ENCODE measurements at places on chromosomes 4 and X.

DNA sequence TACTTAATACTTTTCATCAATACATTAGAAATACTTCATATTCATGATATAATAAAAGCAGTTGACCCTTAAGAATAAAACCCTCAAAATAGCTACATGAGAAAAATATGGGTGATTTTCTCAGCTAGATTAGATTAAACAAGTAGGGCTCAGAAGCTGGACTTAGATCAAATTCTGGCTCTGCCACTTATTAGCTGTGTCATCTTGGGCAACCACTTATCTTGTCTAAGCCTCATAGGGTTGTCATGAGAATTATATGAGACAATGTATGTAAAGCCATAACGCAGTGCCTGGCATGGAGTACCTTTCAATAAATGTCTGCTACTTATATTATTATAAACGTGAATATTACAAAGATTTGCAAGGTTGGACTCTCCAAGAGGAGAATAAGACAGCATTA, 84.3 kb upstream of the PGRMC2 start:
- DNase-seq = no peak

- no peak for DNase-seq
These were observed 111.2 kb downstream of the GLRA3 start for GRCh38 chr4:174717828-174718227.

DNA sequence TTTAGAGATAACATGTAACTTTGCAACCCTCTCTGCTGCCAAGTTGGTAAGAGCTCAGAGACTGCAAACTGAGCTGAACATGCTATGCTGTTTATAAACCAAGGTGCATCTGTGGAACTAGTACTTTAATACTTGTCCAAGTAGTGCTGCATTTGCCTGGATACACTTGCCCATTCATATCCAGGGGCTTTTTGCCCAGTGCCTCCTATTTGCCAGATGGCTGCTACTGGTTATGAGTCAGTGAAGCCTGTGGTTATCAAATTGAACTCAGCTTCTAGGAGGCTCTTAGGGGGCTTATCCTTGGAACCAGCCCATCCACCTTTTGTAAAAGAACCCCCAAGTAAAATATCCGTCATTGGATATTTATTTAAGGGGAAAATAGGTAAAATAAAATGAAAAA, 79.6 kb downstream of the AFF2 start:
- no peak for DNase-seq

GRCh38 chr4:68871809-68872642, 56.2 kb downstream of the UGT2B10 start:
- DNase-seq = no peak

DNA sequence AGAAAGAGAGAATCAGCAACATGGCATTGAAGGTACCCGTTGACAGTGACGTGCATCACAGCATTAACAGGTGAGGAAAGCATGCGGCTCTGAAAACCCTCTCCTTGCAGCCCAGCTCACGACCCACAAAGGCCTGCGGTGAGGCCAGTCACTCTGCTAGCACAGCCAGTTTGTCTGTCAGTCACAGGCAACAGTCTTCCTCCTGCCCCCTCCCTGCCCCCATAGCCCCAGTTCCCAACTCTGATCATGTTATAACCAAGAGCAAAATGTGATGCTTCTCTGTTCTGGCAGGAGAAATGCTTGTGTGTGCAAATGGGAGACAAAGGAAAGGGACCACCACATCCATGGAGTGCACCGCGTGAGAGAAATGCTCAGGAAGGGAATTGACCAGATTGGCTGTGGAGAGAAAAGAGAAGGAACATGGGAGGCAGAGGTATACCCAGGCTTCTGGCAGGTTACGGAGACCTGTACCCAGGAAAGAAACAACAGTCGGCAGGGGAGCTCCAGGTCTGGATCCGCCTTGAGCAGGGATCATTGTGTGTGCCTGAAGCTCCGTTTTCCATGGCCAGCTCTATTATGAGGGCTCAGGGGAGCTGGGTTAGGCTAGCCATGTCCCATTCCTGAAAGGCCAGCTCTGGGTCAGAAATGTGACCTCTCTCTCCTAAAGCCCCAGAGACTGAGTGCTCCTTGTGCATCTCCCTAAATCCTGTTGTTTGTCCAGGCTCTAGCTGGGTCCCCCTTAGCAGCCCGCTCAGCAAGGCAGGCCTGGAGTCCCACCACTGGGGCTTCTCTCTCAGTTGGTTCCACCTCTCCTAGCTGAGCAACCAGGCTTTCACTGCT, 139.7 kb upstream of the MAMLD1 start:
- no peak for DNase-seq

Measured in GM03348 (cell line).